ENCODE measurements at places on chromosomes 1 and 21.
A peak's percentile ranks its signal among the peaks of the same experiment; 100 is the strongest.

DNA sequence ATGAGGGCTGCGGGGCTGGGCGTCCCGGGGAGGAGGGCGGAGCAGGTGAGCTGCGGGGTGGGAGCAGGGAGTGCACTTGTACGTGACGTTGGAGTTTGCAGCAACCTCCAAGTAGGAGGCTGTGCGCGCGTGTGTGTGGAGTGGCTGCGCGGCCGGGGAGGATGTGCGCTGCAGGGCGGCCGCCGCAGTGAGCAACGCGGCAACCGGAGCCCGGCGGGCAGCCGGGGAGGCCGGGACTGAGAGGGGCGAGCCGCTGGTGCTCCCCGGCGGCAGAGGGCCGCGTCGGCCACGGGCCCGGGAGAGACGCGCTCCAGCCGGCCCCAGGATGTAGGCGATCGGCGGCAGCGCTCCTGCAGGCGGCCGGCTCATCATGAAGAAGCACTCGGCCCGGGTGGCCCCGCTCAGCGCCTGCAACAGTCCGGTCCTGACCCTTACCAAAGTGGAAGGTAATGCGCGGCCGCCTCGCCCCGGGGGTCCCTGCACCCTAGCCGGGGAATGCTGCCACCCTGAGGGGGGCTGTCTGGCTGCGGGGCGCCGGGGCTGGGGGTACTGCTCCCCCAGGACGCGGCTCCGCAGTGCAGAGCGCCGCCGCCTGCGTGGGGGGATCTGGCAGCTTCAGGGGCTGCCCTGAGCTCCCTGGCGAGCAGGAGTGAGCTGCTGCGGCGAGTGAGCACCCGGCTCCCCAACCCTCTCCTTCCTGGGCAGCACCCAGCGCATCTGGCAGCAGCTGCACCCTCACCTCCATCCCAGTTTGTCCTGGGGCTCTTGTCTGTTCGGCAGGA, 158.9 kb upstream of the COA6 start:
- peak; percentile 42 for DNase-seq

GRCh38 chr1:222457513-222457912, 90.4 kb downstream of the HHIPL2 start:
- no peak for DNase-seq

DNA sequence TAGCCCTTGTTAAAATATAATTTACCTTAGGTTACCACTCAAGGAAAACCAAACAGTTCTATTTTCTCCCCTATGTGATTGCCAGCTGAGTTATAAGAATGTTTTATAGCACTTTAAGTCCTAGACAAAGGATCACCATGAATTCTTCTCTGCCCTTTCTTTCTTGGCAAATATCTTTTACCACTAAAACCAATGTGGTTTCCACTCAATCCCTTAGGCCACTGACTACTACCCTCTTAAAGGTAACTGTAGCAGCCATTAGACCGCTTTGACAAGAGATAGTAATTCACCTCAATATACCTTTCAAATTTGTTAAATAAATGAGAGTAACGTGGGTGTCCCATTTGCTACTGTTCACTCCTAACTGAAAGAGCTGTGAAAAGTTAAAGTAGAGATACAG, 307.9 kb upstream of the PRMT6 start:
- no peak for DNase-seq

DNA sequence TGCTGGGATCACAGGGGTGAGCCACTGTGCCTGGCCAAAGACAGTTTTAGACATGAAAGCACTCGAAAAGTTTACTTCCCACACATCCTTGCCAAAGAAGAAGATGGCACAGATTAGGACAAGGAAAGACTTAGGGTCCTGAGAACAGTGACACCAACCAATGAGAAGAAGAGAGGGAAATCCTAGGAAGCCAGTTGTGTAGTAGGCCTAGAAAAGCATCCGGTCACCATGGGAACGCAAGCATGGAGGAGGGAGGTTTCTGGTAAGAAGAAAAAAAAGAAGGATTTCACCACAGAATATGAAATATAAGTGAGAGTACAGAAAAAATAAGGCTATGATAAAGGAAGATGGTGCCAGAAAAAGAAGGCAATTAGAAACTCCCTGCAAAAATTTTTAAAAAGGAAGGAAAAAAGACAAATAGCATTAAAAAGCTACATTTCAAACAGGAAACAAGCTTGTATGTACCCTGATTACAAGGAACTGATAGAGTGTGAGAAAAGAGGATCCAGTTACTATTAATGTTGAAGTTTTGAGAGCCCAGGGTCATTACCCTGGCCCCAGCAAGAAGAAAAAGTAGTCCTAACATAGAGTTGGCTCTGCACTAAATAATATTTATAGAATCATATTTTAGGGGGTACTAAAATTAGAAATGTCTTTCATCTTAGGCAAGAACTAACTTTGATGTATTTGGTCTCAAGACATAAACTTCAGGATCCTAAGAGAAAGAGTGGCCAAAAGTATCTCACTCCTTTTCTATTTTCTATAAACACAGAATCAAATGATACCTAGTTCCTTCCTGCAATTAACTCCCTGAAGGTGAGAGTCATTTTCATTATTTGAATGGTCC, 16.1 kb downstream of the DIPK1A start:
- DNase-seq, result no peak

DNA sequence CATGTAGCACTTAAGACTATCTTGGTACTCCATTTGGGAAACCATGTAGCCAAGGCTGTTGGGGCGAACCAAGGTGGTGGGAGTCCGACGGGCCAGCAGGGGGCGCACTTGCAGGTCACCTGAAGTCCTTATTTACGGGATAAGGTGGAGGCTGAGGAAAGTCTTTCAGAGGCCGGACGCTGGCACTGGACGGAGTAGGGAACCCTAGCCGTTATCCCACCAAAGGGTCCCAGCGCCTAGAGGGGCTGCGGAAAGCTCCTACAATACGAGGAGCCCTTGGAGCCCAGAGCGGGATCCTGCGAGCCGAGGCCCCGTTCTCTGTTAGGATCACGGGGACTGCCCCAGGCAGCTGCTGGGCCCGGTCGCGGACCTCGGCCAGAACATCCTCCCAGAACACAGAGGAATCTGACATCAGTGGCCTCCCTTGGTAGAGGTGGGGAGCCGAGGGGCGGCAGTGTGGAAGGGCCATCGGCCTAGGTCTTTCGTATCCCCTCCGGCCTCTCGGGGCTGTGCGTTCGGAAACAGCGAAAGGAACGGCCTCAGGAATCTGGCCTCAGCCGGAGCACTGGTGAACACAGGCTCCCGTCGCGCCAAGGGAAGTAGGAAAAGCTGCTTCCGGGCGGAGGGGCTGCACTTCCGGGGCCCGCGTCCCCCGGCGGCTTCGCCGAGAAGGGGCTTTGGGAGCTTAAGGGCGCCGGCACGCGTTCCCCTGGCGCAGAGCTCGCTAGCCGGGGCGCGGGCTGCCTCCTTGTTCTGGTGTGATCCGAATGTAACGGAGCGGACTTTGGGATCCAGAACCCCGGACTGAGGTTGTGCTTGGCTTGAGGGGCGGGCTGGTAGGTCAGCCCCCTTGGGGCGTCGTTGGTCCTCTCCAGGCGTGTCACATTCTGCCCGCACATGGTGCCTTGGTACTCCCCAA, 29.9 kb upstream of the RPTN start:
- peak; percentile 55 for DNase-seq

DNA sequence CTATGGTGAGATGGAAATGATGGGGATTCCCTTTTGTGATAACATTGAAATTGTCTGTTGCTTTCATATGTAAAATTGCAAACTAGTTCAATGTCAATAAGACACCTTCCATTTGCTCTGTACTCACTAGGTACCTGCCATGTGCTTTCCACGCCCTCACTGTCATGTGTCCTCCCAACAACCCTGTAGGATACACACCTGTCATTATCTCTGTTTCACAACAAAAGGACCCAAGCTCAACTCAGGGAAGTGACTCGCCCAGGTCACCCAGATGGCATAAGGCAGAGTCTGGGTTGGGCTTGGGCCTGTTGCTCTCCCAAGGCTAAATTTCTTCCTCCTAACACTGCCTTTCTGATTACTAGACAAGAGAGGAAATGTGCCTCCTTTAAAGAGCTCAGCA, 45.3 kb upstream of the MCOLN3 start:
- DNase-seq, result no peak

DNA sequence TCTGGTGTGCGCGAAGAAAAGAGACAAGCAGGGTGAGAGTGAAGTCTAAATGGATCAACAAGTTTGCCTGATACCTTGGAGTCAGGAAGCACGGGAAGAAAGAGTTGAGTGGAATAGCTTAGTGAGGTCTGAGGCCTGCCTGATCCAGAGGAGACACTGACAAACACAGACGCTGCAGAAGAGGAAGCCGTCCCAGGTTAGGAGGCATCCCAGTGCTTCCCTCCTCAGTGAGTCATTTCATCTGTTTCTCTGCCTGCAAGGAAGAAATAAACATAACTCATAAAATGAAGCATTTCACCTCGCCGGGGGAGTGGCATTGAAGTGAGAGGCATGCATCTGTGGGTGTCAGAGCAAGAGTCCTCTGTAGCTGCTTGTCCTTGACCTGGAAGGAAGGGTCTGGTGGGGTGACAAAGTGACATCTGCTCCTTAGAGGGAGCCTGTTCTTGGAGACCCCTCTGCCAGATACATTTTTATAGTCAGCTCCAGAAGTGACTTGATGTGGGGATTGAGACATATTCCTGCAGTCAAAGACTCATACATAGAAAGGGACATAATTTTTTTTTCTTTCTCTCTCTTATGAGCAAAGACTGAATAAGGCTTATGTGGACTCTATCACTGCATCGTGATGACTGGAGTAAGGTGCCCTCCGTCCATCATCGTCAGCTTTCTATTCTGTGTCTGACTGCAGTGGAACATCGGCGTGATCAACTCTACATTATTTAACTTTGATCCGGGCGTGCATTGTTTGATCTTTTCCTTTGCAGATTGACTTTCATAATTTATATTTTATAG, 256.7 kb downstream of the KIF26B start:
- no peak for DNase-seq

- DNase-seq, result no peak
These were observed 36.2 kb downstream of the KCNAB2 start for GRCh38 chr1:6081901-6082300.

DNA sequence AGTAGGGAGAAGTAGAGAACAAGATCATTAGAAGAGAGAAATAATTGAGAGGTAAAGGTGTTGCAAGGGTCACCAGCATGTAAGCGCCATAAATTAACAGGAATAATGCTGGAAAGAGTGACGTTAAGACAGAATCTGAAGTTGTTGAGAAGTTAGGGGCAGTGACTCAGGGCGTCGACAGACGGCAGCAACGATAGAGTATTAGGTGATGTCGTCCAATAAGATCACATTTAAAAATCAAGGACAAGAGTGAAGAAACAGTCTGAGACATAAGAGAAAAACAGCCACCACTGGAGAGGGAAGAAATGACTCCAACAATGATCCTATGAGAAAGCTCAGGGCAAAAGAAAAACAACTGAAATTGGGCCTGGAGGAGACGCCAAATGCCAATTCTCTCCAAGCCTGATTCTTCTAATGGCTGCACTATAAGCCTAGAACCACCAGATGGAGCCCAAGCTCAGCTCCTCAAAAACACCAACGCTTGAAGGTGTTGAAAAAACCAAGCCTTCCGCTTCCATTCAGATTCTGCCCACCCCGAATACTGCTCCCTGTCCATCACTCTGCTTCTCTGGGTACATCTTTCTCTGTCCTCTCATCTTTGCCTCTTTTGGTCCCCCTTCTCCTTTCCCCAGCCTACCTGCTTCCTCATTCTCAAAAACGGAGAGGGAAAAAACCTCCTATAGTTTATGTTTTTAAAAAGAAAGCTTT, 70.0 kb downstream of the LUZP1 start:
- DNase-seq, result peak; percentile 66

GRCh38 chr1:28297826-28298225, 31.0 kb upstream of the MED18 start:
- no peak for DNase-seq

GRCh38 chr1:51989582-51990477, 670 bp downstream of the RAB3B start:
- no peak for DNase-seq

GRCh38 chr1:8970870-8971337, 25.2 kb downstream of the CA6 start:
- DNase-seq, result no peak

GRCh38 chr1:84353695-84354094, 44.6 kb upstream of the DNASE2B start:
- no peak for DNase-seq

DNA sequence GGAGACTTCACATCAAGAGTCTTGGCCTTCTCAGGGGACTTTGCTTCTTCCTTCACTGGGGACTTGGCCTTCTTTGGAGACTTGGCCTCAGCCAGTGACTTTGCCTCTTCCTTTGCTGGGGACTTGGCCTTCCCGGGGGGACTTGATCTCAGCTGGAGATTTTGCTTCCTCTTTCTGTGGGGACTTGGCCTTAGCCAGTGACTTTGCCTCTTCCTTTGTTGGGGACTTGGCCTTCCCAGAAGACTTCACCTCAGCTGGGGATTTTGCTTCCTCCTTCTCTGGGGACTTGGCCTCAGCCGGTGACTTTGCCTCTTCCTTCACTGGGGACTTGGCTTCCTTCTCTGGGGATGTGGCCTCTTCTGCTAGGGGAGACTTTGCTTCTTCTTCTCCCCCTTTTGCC, 13.5 kb upstream of the CD2 start:
- DNase-seq, result no peak

GRCh38 chr1:2799811-2800663, 1.5 kb downstream of the TTC34 start:
- DNase-seq, result no peak

- no peak for DNase-seq
These were observed 8.6 kb downstream of the CHODL start for GRCh38 chr21:18253221-18253620.

DNA sequence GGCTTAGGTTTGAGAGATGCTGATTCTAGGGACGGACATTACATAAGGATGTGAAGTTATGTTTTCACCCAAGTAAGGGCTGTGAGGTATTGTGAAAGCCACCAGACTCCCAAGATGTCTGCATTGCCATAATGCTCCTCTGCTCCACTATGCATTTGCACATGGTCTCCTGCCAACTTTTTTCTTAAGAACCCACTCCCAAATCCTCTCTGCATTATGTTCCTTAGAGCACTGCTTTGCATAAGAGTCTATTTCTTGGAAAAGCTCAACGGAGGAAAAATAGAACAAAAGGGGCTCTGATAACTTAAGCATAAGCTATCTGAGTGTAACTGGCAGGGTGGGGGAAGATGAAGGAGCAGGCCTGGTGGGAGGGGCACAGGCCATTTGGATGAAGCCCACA, 5.0 kb upstream of the CACNA1E start:
- no peak for DNase-seq

GRCh38 chr1:210366767-210367166, 38.1 kb downstream of the HHAT start:
- DNase-seq, result no peak

DNA sequence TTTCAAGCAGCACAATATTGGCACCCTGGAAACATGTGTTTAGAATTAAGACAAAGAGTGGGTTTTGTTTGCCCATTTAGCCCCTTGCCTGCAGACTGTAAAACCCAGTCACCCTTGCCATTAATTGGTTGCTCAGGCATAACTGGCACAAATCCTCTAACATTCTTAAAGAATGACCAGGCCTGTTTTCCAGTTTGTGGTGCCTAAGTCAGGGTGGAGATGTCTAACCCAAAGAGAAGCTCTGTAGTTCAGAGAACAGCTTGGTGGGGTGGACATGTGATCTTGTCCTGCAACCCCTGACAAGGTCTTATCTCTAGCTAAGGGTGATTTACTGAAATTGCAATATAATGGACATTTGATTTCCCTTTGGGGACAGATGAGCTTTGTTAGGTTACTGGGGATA, 8.8 kb upstream of the ANGPTL7 start:
- no peak for DNase-seq

GRCh38 chr1:23594927-23595353, 35.6 kb upstream of the ID3 start:
- no peak for DNase-seq

Data from bone marrow (tissue), 2 donors.